Activated CD4-positive, alpha-beta T cell treated with anti-CD3 and anti-CD28 coated beads for 36 hours (primary cell): ENCODE measurements at places on chromosomes 3 and 15.

DNA sequence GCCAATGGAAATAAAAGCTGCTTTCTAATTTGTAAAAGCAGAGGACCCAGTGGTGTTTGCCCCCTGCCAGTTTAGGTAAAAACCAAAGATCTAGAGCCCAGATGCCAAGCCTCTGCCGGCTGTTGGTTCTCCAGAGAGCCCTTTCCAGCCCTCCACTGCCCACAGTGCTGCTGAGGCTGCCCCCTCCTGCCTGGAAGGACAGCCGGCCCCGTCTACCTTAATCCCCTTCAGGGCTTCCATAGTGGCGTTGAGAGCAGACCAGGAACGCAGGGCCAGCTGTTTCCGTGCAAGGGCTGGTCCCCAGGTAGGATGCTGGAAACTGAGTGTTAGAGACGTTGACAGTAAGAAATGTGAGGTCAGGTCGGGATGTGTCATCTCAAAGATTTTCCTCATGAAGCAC lies 6.9 kb downstream of the ST8SIA2 start:
- no peak for DNase-seq
- peaks cover 15% of the 10 kb centered on the region for H3K27me3 ChIP-seq
- no peaks in the 10 kb centered on the region for H3K4me1 ChIP-seq
- H3K36me3 ChIP-seq: no peaks in the 10 kb centered on the region

DNA sequence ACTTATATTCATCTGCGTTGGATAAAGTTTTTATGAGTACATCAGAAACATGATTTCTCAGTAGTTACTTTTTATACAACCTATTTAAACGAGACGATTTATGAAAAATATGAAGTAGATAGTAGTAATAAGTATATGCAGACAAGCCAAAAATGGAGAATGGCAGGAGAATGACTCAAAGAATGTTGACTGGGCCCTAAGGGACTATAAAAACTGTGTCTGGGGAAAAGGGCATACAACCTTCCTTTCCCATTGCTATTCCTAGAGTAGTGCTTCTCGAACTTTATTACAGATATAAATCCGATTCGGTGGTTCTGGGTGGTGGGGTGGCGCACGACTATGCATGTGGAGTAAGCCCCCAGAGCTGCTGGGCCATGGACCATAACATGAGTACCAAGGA lies 558.5 kb downstream of the FOXP1 start:
- peak overlapping the region; percentile 58 for H3K27ac ChIP-seq
- no peak overlapping the region for H3K4me3 ChIP-seq
- peaks cover 67% of the 10 kb centered on the region for H3K36me3 ChIP-seq

- DNase-seq: no peak
- H3K27me3 ChIP-seq: no peaks in the 10 kb centered on the region
- H3K4me1 ChIP-seq: peaks cover 83% of the 10 kb centered on the region
- H3K4me3 ChIP-seq: no peak overlapping the region
Measured at GRCh38 chr15:63218100-63218808, 28.8 kb downstream of the RAB8B start.

- H3K4me3 ChIP-seq: no peak overlapping the region
- H3K36me3 ChIP-seq: no peaks in the 10 kb centered on the region
- no peak for DNase-seq
- no peak overlapping the region for H3K27ac ChIP-seq
- peaks cover 10% of the 10 kb centered on the region for H3K27me3 ChIP-seq
Measured at GRCh38 chr3:194320744-194321243, 30.3 kb downstream of the CPN2 start.

GRCh38 chr15:23687143-23687470 lies at the start of gene NDN:
Gene NDN, minus strand, starts transcription at chr15:23687305. Its CDS starts 88 bp downstream, at chr15:23687217.
- no peak within 1 kb of the TSS for H3K4me3 ChIP-seq
- no peak within 1 kb of the TSS for H3K27ac ChIP-seq
